ENCODE measurements at places on chromosomes 11 and 22.

- DNase-seq: no peak
Measured at GRCh38 chr22:27687984-27688545, 113.5 kb downstream of the MN1 start.

DNA sequence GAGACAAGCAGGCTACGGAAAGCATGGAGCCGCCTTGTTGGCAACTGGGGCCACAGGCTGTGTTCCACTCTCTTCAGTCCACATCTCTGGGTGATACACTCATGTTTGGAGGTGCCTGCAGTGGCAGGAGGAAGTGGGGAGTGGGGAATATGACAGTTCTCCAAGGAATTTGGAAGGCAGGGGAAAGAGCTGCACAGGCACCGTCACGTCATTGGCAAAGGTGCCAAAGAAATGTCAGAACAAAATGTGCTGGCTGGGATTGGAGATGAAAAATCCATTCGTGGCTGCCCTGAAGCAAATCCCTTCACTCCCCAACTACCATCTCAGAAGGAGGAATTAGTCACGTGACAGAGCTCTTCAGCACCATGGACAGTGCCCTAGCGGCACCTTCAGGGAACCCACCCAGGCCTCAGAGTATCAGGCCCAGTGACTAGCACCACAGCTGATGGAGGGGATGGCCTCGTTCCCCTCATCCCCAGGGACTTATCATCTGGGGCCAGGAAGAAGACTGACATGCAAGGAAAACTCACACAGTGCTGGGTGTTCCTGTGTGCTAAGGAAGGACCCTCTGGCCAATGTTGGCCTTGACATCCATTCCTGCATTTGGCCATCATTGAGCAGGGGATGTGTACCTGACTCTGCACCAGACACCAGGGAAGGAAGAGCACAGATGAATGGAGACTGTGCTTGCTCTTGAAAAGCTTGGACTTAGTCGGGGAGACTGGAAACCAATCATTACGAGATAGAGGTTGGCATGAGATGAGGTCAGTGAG, 48.5 kb upstream of the PRDM11 start:
- DNase-seq: peak; percentile 32

GRCh38 chr22:20904008-20904979, 12.9 kb upstream of the CRKL start:
- DNase-seq: no peak

DNA sequence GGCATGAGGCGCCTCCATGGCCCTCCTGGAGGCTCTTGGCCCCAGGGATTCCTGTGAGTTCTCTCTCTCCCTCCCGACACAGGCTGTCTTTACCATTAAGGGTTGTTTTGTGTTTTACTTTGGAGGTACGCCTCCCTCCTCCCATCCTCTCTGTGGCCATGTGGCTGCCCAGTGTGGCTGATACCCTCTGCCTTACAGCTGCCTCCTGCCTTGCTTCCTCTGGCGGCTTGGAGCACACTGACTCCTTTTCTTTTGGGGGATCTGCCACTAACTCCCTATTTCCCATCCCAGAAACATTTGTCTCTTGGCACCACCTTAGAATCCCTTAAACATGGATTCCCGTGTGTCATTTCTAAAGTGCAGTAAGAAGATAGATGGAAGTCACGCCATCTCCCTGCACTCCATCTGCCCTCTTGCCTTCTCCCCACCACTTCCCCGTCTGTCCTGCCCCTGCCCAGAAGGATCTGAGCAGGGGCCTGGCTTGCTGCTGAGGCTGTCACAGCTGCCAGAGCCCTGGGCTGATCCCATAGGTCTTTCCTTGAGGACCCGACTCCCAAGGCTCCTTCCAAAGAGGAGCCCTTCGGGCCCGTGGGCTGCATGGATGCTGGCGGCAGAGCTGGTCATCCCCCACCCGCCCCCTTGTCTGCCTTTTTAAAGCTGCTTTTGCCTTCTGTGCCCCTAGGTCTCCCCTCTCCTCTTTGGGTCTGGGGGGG, 15.1 kb upstream of the ACR start:
- no peak for DNase-seq

DNA sequence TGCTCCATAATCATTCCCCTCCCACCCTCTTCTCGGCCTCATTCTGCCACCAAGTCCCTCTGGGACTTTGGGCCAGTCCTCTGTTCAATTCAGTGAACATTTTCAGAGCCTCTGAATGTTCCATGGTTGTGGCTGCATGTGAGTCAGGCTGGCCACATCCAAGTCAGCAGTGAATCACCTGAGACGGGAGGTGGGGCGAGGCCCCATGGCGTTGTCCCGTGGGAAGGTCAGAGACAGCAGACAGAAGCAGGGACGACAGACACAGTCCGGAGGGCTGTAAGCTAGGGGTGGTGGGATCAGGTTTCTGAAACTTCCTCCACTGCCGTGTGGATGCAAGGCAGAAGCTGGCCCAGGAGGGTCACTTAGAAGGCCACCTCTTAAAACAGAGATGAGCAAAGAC, 324.8 kb downstream of the MN1 start:
- no peak for DNase-seq

DNA sequence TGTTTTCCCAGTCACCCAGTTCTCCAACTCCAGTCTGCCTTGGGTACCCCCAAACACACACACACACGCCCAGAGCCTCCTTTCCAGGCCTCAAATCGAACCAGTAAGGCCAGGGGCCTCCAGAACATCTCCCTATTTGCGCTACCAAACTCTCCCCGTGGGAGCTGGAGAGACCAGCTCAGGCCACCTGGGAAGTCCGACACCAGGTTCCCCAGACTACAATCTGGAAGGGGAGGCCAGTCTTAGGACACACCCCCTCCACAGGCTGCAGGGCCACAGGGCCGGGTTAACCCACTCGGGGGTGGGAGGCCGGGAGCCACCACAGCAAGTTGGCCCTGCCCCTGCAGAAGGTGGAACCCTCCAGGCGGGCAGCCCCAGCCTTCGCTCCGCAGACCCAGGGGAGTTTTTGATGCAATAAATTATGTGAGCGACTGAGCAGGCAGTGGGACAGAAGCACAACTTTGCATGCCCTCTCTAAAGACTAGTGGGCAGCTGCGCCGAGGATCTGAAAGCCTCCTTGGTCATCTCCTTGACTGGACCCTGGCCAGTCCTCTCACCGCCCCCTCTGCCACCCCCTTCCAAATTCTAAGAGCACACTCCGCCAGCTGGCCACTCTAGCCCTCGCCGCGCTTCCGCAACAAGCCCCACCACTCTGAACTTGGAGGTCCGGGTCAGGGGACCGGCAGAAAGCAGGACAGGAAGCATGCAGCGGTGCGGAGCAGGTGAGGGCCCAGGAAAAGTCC, 2.8 kb downstream of the IGF2 start:
- no peak for DNase-seq

DNA sequence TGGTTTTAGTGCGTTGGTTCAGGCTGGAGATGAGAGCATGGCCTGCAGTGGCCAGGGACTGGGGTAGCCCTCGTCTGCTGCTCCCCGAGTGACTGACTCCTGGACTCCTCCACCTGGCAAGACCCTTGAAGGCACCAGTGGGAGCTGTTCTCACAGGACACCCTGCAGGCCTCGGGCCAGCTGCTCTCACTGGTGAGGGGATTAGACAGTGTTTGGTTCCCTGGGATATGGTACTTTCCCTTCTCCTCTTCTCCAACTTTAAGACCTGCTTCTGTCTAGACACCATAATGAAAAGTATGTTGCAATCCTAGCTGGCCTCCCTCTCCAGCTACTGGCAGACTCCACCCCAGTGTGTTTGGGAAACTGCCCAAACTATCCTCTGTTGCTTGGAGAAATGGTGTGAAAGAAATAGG, 168.8 kb upstream of the CADM1 start:
- DNase-seq: no peak

GRCh38 chr11:19869946-19870589, 157.4 kb downstream of the NAV2 start:
- no peak for DNase-seq

GRCh38 chr11:128480665-128481064, 106.7 kb downstream of the ETS1 start:
- DNase-seq: no peak

- DNase-seq: no peak
Measured at GRCh38 chr22:38481162-38481870, 13.4 kb downstream of the KDELR3 start.

GRCh38 chr11:131978351-131978750, 607.9 kb downstream of the NTM start:
- no peak for DNase-seq

GRCh38 chr11:17021511-17021910, 7.3 kb upstream of the PLEKHA7 start:
- no peak for DNase-seq

GRCh38 chr11:8758619-8759169, 76.1 kb downstream of the RPL27A start:
- no peak for DNase-seq

Measured in activated gamma-delta T cell treated with Interleukin-2 at 50 U/mL for 16 hours (primary cell).